ENCODE measurements at places on chromosomes 2 and 18.

DNA sequence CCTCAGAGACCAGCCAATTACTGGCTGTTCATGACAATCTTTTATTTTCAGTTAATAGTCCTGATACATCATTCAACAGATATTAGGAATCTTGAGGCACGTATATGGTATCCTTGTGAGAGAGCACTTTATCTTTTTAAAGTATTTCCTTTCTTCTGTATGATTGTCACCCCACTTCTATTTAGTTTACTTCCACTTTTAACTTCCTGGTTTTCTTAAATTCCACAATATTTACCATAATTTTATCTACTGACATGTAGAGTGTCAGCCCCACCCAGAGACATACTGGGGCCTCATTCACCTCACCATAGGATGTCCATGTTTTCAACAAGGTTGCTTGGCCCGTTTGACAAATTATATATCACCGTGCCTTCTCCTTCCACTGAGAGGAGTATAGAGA is 182.9 kb upstream of the ID2 start:
- DNase-seq, result no peak

DNA sequence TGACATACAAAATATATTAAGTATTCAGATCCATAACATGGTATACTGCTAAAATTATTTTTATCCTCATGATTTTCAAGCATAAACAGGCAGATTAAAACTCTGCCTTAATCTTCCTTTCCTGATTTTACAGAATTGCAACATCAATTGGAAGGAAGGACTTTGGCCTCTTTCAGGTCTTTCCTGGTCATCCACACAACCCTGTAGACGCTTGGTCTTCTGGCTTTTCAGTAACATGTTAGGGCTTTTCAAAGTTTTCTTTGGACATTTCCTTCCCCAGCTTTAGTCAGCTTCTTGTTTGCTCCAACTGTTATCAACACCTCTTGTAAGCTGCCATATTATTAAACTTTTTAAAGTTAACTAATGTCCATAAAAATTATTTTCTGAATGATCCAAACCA is 1364.9 kb upstream of the NRXN1 start:
- no peak for DNase-seq

- peak; percentile 49 for DNase-seq
Measured at GRCh38 chr2:169109502-169110409, 40.4 kb downstream of the DHRS9 start.

GRCh38 chr18:54181856-54182602 is 42.4 kb downstream of the MBD2 start:
- no peak for DNase-seq

- no peak for DNase-seq
Measured at GRCh38 chr18:336713-337112, 68.9 kb upstream of the THOC1 start.

DNA sequence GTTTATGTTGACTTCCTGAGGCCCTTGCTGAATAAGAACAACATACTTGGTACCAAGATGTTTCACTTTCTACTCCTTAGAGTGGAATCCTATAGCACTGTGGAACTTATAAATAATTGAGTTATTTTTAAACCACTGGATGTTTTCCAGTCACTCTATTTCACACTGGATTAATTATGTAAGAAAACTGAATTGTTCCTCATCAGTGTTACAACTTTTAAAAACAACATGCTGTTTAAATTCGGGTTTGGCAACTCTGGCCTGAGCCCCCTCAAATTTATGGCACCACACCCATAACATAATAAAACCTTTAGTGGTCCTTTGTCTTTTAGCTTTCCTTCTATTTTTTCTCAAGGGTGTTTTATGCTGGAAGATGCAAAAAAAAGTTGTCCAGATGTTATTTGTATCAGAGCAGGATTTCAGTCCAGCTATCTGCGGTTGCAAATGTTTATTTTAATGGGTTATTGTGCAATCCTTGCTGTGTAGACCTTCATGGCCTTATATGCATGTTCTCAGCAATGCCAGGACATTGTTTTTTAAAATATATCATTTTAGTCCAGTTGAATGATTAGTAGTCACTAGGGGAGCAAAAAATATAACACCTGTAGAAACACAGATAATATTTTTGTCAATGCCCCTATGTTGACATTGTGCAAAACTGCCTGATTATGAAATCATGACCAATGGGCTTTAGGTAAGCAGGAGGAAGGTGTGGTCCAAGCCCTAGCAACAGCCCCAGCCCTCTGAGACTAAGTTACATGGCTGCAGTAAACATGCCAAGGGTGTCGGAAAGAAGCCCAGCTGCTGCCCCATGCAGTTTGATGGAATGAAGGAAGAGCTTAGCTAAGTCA is 638.0 kb upstream of the ZEB2 start:
- no peak for DNase-seq

GRCh38 chr2:108932736-108933332 is 56.2 kb downstream of the EDAR start:
- DNase-seq, result no peak

DNA sequence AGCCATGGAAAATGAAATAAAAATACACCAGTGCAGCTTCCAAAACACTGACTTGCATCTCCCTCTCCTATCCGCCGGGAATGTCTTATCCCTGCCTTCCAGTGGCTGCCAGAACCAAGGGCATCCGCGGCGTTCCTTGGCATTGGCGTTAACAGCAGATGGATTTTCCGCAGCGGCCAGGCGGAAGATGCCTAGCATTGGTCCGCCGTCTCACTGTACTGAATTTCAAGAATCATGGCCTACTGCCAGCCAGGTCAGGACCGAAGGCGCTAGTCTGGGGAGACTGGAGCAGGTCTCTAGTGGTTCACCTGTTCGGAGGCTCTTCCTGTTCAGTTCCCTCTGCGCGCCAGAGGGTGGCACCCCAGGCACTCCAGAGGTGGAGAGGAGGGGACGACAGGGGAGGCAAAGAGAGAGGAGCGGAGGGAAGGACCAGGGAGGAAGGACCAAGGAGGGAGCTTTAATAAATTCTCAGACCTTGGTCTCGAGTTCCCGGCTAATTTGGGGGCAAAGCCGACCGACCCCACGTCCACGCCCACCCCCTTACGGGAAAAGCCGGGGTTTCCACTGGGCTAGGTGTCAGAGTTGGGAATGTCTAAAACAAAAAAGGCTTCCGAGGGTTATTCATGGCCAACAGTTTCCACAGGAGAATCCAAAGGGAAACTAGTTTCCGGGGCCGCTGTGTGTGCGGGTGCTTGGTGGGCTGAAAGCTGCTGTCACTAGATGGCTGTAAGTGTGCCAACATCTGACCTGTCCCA is 3.7 kb upstream of the BCL2L11 start:
- no peak for DNase-seq

- DNase-seq, result no peak
Measured at GRCh38 chr2:174929786-174930185, 75.4 kb downstream of the CHN1 start.

- DNase-seq, result no peak
Measured at GRCh38 chr2:22360735-22361374, 1024.1 kb upstream of the KLHL29 start.

DNA sequence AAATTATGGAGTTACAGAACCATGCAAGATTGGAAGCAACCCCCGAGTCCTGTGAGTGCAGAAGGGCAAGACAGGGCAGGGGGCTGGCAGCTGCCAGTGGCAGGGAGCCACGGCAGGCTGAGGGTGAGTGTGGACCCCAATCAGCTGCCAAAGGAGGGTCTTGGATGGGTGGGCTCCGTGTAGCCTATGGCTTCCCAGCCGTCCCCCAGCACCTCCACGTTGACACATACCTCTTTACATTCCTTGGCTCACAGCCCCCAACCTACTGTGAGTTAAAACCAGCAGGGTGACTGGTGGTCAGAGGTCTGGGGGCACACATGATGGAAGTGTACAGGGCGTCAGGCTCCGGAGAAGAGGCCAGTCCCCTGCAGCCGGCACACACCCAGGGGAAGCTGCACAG is 60.9 kb upstream of the SALL3 start:
- DNase-seq, result no peak

GRCh38 chr2:166351319-166351718 is 24.4 kb downstream of the SCN9A start:
- DNase-seq, result no peak

DNA sequence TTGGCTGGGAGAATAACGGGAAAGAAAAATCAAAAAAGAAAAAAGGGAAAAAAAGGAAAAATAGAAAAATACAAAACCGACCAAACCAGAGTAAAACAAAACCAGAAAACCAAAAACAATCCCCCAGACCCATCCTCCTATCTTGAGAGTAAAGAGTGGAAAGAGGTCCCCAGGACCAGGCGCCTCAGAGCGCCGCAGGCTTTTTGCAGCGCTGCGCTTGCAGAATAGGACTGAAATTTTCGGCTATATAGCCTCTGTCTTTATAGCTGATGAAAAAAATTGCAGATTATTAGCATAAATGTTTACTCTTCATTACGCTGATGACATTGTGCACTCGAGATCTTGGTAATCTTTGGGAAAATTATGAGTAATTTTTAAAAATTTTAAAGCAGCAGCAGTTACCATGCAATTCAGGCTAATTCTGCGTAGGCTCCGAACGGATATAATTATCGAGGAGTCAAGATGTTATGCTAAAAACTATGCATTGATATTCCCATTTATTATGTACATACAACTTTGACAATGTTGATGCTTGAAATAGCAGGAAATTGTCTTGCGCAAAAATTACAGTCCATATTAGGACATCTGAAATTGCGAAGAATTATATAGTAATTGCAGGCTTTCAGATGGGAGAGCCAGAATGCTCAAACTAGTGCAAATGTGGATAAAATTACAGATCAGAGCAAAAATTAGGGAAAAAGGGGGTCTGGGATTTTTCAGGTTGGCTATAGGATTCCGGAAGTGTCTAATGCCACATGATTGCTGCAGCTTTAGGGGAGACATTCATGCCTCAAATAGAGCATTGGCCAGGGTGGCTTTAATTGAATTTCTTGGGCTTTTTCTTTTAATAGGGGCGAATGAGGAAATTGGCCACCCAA is 8.3 kb downstream of the DLX1 start:
- DNase-seq, result no peak

- DNase-seq, result no peak
Measured at GRCh38 chr2:47402555-47402804, 476 bp upstream of the MSH2 start.

All from CMK (cell line).